ENCODE measurements at places on chromosomes 16 and 17. TPM values are rescaled to one million over a fixed set of nuclear protein-coding genes. Genes with fewer than 3 reads are reported as not detected.

DNA sequence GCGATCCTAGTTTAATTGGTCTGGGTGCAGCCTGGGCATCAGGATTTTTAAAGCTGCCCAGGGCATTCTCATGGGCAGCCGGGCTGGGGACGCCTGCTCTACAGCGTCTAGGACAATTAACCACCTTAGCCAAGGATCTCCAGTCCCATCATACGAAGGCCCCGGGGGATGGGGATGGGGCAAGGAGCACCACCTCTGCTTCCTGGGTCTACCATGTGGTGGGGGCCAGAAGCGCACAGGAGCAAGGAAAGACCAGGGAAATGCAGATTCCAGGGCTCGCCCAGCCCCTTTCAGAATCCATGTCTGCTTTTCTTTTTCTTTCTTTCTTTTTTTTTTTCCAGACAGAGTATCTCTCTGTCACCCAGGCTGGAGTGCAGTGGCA lies 29.3 kb downstream of the TBC1D16 start:
- no peak for DNase-seq

- DNase-seq: peak; percentile 72
These were observed 59.0 kb downstream of the TANGO6 start for GRCh38 chr16:68902003-68902968.

Gene NPIPB13
- total RNA-seq: 21.1 TPM

Gene FBXO39
- total RNA-seq: 0.36 TPM

DNA sequence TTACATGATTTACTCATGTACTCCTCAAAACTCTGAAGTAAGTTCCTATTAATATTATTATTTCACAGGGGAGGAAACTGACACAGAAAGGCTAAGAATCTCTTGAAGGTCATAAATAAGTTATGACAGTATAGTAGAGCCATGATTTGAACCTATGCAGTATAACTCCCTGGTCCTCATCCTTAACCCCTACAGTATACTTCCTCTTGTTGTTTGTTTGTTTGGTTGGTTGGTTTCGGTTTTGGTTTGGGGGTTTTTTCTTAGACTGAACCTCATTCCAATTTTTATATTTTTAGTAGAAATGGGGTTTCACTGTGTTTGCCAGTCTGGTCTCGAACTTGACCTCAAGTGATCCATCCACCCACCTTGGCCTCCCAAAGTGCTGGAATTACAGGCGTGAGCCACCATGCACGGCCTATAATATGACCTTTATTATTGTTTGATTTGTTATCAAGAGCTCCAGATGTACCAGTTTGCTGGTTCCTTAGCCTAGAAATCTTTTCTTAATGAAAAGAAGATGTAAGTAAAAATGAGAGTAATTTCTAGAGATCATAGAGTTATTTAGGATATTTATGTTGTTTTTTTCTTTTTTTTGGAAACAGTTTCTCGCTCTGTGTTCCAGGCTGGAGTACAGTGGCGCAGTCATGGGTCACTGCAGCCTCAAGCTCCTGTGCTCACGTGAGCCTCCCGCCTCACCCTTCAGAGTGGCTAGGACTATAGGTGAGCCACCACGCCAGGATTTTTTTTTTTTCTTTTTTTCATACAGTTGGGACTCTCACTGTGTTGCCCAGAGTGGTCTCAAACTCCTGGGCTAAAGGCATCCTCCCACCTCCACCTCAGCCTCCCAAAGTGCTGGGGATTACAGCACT lies 4.8 kb downstream of the PRR11 start:
- DNase-seq: peak; percentile 79

GRCh38 chr16:79482011-79482410 lies 118.5 kb downstream of the MAF start:
- DNase-seq: no peak

Gene TP53TG3C
- not detected for total RNA-seq

Gene CFAP97D1
- not detected for total RNA-seq

GRCh38 chr17:37744961-37745800 lies at the start of gene HNF1B:
HNF1B (minus strand) TSS chr17:37745059; CDS start chr17:37744884, 175 bp downstream.
- peak; percentile 71 for DNase-seq

DNA sequence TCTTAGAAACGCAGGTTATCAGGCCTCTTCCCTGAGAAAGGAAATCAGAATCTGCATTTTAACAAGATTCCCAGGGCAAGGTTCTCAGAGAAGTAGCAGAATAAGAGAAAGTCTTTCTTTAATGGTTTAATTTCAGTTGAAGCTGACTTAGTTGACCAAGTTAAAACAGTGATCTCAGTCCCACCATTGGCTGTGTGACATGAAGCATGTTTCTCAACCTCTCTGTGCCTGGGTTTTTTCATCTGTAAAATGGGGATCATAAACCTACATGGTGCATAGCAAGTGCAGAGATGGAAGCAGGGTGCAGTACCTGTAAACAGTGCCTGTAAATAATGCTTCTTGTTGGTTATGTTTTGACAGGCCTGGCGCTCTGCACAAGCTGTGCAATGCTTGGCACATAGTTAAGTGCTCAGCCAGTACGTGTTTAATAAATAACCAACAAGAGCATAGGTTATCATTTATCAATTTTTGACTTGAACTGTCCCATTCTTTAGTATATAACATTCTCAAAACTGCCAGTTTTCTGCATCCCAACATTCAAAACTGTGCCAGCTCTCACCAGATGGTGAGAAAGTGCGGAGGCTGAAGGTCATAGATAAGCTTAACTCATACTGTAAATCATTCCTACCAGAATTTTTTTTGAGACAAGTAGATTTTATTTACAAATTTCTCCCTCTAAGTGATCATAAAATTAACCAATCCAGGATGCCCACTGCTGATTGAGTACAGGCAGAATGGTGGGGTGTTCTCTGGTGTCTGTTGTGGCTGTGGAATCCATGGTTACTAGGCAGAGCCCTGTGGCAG lies 6.9 kb downstream of the C17orf67 start:
- DNase-seq: peak; percentile 40

- peak; percentile 94 for DNase-seq
These were observed 11.7 kb downstream of the ABCC1 start for GRCh38 chr16:15961060-15961511.

Gene CCDC92B
- 0.14 TPM for total RNA-seq

DNA sequence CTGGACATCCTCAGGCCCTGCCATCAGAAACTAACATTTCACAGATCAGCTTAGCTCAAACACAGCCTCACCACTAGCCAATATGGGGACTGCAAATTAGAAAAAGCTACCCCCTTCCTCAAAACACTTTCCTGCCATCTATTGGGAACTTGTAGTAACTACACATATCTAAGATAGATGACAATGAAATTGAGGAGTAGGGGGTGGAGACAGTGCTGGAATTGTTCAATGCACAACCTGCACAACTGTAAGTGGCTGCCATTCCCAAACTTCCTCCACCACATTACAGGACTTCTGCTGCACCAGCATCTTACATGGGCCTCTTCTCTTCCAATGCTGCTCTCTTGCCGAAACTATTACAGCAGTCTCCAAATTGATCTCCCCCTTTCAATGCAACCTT lies 21.9 kb downstream of the AIPL1 start:
- no peak for DNase-seq

Gene CD300LB
- total RNA-seq: not detected

Gene SCIMP
- not detected for total RNA-seq

DNA sequence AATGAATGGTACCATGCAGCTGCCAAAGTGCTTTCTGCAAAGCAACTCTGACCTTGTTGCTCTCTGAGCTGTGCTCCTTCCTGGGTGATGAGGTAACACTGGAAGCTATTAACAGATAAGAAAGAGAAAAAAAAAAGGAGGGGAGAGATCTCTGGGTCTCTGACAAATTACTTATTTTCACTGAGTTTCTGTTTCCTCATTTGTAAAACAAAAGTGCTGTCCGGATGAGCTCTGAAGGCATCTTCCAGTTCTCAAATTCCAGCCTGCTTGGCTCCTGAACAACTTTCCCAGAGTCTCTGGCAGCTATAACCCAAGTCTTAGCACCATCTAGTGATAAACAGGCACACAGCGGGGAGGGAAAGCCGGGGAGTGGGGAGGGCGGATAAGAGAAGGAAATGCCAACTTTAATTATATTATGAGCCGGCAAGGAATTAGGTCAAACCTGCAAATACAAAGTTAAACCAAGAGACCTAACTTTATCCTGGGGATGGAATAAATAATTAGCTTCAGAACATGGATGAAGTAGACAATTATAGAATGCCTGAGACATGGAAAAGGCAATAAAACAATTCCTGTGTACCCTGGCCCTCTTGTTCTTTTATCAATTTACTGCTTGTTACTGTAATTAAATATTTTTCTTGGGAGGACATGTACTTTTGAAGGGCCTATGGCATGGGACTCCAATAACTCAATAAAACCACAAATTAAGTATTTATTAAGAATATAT lies 61.3 kb upstream of the KIFC3 start:
- no peak for DNase-seq

- peak; percentile 93 for DNase-seq
These were observed 1.4 kb upstream of the SLC22A31 start for GRCh38 chr16:89201439-89202377.

- no peak for DNase-seq
These were observed 373.3 kb downstream of the SLC39A11 start for GRCh38 chr17:72719206-72719577.

DNA sequence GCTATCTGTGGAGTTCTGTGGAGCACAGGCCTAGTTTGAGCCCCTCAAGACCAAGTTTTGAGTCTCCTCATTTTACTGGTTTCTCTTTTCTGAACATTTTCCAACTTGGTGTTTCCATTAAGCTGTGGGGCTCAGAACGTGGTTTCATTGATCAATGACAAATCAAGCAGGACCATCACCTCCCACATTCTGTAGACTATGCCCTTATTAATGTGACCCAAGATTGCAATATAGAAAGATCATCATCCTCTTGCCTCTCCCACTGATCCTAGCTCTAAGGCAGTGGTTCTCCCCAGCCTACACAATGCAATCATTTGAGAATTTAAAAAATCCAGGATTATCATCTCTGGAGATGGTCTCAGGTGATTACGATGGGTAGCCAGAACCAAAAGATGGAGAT lies 15.8 kb upstream of the OSGIN1 start:
- DNase-seq: no peak

Gene RCVRN
- not detected for total RNA-seq

Gene RTN4RL1
- total RNA-seq: 1.2 TPM

Gene CHST4
- not detected for total RNA-seq

Gene PLA2G10
- total RNA-seq: not detected

Gene SLC12A3
- total RNA-seq: not detected

Gene ARHGDIG
- not detected for total RNA-seq

GRCh38 chr16:53848277-53848942 lies 144.5 kb downstream of the FTO start:
- no peak for DNase-seq

DNA sequence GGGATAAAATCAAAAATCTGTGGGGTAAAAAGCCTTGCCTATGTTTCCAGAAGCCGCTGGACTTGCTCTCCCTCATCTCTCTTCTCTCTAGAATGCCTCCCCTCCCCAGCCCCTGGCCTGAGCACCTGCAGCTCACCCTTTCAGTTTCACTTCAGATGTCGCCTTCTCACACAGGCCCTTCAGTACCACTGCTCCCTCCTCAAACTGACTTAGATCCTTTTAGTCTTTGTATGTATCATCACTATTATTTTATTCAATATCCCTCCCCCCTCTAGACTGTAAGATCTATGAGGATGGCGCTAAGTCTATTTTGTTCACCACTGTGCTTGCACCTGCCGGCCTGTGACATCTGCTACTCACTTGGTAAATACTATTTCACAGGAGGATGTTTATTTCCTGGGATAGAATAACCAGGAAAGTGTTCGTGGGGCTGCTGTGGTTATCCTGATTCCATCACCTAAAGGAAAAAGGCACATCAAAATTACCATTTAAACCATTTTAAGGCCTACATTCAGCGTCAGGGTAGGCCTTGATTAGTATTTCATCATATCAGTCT lies 122.3 kb downstream of the MRTFB start:
- peak; percentile 85 for DNase-seq

GRCh38 chr17:44633998-44634397 lies 22.3 kb upstream of the MEIOC start:
- DNase-seq: no peak

GRCh38 chr16:12236589-12236988 lies 260.1 kb downstream of the SNX29 start:
- no peak for DNase-seq

DNA sequence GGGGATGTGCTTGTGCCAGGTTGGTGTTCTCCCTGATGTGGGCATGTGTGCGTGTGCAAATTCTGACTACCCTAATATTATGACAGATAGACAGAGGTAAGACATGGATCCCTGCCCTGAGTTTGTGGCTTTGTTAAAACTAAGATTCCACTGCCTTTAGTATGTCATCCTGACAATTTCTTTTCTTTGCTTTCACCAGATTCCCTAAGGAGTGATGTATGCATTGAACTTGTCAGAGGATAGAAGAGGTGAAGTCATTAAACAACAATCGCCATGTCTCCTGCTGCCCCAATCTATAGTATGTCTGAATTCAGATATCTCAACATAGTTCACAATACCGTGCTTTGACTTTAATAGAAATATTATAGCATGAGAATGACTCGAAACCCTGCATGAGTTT lies 137.1 kb upstream of the ELAC2 start:
- no peak for DNase-seq

DNA sequence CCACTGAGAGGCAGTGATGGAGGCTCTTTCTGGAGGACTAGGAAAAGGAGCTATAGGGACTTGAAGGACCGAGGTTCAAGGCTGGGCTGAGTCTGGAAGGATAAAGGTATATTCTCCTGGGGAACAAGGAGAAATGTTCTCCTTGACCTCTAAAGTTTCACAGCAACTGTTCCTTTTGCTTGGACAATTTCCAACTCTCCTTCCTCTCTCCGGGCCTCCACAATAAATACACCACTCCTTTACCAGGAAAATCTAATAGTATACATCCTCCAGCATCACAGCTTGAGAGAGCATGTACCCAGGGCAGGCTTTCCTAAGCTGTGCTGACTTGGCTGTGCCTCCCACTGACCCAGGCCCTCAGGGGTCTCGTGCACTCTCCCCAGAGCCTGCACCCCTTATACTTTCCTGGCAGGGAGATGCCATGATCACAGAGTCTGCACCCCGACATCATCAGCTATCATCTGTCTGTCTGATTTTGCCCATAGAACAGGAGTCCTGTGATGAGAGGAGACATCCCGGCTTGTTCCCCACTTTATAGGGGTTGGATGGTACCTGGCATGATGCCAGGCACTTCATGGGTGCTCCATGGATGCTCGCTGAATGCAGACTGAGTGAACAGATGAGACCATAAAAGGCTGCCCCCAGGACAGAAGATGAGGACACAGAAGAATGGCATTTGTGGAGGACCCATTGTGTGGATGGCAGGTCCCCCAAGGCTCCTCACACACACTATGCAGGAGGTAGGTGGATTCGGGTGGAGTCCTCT lies 582.6 kb upstream of the CDH5 start:
- no peak for DNase-seq

Gene KRTAP4-6
- total RNA-seq: not detected

Gene CCL1
- 111 TPM for total RNA-seq

Gene NPIPA2
- total RNA-seq: 6.5 TPM

Gene MARCHF10
- total RNA-seq: not detected

GRCh38 chr17:6772016-6772415 lies 4.0 kb upstream of the FBXO39 start:
- DNase-seq: no peak
